ENCODE measurements at places on chromosomes 5 and 9.

GRCh38 chr9:32331240-32331639 lies 53.2 kb upstream of the ACO1 start:
- DNase-seq: no peak

- no peak for DNase-seq
Observed at GRCh38 chr9:132702254-132702653, 32.0 kb downstream of the GTF3C4 start.

GRCh38 chr9:16363916-16364315 lies 506.6 kb downstream of the BNC2 start:
- no peak for DNase-seq

- no peak for DNase-seq
Observed at GRCh38 chr9:77726289-77726688, 78.2 kb upstream of the GNA14 start.

GRCh38 chr9:38393128-38393796 lies 760 bp downstream of the ALDH1B1 start:
- no peak for DNase-seq

GRCh38 chr9:84349671-84350070 lies 9.1 kb upstream of the SLC28A3 start:
- DNase-seq: no peak

GRCh38 chr9:5002811-5003210 lies 17.7 kb downstream of the JAK2 start:
- DNase-seq: no peak

GRCh38 chr5:130605234-130605633 lies 559.8 kb downstream of the HINT1 start:
- no peak for DNase-seq

DNA sequence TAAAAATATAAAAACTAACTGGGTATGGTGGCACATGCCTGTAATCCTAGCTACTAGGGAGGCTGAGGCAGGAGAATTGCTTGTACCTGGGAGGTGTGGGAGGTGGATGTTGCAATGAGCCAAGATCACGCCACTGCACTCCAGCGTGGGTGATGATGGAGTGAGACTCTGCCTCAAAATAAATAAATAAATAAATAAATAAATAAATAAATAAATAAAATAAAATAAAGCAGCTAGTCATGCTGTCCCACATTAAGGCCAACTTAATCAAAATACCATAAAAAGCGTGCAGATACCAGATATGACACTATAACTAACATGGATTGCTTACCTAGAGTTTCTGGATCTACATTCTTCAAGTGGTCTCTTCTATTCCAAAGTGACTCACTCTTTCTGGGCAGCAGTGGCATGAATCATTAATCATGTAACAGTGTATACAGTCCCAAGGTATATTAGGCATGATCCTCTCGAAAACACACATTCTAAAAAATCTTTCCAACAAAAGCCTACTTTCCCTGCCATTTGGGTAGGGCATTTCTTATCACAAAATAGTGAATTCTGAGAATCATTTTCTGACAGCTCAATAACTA lies 187.1 kb downstream of the ELAVL2 start:
- DNase-seq: no peak

- DNase-seq: peak; percentile 49
Observed at GRCh38 chr9:127199001-127199791, 65.4 kb upstream of the GARNL3 start.

DNA sequence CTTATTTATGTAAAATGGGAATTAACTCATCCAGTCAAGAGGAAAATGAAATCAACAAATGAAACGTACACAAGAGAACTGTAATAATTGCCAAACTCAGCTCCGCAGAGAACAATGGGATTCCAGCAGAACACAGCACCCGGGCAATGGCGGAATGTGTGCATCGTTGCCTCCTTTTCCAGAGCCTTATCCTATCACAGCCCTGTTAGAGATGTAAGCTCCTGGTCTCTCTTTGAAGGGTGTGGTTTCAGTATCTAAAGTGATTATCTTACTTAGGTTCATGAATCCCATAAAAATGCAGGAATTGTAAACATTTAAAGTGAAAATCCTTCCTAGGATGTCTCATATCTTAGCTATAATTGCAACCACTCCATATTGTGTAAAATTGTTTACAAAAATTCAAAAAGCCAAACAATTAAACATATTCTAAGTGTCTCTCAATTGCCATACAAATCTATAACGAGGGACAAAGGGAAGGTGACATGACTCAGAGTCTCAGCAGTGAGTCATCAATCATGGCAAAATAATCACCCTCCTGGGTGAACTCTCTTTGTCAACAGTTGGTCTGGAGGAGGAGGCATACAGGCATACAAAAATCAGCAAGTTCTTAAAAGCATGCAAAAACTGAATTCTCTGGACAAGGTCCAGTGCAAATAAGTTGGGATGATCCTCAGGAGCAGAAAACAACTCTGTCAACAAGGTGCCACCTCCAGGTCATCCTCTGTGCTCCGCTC lies 22.6 kb downstream of the SEMA5A start:
- peak; percentile 30 for DNase-seq

DNA sequence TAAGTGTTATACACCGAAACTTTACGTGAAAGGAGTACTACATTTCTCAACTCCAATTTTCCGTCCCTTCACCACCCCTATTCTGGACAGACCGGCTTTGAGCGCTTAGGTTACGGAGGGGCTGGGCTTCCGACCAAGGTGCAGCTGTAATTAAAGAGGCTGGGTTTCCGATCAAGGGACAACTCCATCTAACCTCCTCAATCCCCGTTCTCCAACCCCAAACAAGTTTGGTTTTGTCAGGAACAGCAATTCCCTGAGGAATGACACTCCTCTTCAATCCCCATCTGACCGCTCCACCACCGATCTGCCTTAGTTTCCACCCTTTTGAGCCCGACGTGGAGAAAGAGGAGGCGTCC lies 577 bp downstream of the TUT7 start:
- peak; percentile 34 for DNase-seq

DNA sequence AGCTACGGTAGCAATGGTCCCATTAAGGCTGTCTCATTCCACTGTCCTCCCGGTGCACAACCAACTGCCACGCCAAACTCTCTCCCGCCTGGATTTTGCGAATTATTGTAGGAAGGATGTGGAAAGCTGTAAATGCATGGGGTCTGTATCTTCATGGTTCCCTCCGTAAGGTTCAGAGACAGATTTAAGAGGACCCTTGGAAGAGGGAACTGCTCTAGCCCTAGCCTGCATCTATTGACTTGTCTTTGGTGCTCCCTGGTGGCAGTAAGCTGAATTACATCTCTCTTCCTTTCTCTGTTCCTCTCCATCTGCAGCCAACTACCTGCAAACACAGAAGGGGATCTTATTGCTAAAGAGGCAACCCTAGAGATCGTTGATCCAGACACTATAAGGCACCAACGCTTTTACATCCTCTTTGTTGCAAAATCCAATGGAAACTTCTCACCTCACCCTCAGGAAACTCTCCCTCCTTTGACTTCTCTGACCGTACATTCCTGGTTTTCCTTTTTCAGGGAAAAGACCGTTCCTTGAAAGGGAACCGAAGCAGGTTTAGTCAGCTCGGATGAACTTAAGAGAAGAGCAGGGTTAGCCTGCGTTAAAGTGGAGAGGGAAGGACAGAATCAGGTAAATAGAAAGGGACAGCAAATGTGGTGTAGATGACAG lies 11.9 kb downstream of the CAPSL start:
- peak; percentile 68 for DNase-seq

GRCh38 chr5:29715167-29715566 lies 1478.3 kb upstream of the CDH6 start:
- no peak for DNase-seq

DNA sequence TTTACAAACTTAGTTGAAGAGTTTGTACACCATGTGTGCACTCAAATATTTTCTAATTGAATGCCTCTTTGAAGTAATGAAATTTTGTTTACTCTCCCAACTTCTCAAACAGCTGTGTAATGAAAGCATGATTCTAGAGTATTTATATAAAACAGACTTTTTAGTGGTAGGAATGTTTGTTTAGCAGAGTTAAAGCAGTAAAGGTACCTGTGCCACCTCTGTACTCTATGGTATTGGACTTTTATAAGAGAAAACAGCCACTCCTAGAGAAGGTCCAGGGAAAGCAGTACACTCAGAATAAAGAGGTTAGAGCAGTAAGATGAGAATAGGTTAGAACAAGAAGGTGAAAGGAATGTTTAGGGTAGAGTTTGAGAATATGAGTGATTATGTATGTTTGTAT lies 163.1 kb downstream of the CHSY3 start:
- DNase-seq: no peak

DNA sequence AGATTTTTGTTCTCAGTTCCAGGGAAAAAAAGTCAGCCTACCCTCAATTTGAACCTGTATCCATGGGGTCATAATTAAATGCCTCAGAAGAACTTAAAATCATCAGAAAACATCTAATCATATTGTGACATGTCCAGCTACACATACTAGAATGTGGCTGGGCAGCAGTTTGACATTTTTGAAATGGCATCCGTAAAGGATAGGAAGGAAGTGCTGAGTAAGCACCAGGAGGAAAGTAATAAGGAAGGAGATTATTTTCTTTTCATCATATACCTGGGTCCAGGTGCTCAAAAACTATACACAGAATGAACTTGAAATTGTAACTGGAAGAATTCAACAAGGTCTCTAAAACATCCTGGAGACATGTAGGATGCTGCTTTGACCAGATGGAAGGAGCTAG lies 116.9 kb upstream of the RAI14 start:
- no peak for DNase-seq

GRCh38 chr5:163623986-163624385 lies 118.6 kb downstream of the MAT2B start:
- DNase-seq: no peak

DNA sequence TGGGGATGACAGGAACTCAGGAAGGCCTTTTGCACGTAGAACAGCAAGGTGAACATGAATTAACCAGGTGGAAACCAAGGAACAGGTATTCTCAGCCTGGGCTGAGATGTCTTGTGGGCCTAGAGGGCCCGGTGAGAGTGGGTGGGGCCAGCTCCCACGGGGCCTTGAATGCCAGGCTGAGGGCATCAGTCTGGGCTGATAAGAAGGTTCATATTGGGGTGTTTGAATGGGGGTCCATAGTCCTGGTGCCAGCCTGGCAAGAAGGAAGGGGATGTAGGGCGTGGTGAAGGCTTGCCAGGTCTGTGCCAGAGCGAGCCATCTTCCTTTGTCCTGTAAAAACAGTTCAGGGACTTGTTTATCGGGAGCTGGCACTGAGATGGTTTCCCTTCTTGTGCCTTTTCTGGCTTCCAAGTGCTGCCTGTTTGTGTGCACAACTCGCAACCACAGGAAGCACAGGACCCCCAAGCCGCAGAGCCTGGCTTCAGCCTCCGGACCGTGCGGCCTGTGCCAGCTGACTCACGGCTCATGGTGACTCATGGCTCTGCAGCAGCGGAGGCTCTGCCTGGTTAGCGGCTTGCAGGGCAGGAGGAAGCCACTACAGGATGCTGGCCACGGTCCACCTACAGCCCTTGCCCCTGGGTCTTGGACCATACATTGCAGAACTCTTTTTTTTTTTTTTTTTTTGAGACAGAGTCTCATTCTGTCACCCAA lies 2.4 kb downstream of the CARD19 start:
- no peak for DNase-seq

GRCh38 chr5:34721327-34721726 lies 65.2 kb downstream of the RAI14 start:
- no peak for DNase-seq

DNA sequence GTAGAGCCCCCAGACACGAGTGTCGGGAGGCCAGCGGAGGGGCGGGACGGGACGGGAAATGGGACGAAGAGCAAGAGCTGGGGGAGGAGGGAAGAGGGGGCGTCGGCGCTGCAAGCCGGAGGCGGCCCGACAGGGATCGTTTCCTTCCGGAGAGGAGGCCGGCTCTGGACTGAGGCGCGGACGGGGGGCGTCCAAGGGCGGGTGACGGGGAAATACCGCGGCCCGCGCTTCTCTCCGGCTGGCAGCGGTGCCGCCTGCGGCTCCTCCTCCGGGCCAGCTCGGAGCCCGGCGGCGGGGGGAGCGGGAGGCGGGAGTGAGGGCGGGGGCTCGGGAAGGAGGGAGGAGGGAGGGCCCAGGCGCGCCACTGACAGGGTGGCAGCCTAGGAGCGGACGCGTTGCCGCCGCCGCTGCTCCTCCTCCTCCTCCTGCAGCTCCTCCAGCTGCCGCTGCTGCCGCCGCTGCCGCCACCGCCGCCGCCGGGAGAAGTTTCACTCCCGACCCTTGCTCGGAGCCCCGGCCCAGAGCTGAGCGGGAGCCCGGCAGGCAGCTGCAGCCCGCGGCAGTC lies at the start of gene CHSY3:
Gene CHSY3, plus strand, starts transcription at position 364 of the 565 bp plus-strand sequence.
- peak; percentile 43 for DNase-seq

DNA sequence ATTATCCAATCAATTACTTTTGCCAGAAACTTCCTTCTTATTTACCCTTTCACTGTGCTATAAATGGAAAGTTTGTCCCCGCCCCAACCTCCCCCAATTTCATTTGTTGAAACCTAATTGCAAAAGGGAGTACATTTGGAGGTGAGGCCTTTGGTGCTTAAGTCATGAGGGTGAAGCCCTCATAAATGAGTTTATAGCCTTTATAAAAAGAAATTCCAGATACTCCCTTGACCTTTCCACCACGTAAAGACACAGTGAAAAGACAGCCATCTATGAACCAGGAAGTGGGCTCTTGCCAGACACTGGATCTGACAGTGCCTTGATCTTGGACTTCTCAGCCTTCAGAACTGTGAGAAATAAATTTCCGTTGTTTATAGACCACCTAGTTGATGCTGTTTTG lies 82.3 kb downstream of the NUDT12 start:
- DNase-seq: no peak

- DNase-seq: no peak
Observed at GRCh38 chr5:51376509-51376908, 6.7 kb upstream of the ISL1 start.

DNA sequence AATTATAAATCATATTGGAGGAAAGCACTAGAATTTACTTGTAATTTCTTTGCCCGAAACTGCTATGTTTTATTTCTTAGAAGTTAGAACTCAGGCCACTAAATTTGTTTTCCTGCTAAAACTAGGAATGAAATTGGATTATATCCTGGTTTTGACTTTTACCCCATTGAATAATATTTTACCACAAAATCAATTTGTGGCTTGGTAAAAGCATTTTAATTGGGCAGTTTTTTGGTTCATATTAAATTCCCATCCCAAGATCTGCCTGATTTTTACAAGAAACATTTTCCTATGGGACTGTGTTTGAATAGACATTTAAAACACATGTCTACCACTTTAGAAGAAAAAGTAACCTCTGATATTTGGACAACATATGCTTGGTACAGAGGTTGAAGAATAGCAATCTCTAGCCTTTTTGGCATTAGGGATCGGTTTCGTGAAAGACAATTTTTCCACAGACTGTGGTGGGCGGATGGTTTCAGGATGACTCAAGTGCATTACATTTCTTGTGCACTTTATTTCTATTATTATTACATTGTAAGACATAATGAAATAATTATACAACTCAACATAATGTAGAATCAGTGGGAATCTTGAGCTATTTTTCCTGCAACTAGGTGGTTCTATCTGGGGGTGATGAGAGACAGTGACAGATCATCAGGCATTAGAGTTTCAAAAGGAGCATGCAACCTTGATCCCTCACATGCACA lies 565.6 kb downstream of the PRR16 start:
- DNase-seq: no peak

DNA sequence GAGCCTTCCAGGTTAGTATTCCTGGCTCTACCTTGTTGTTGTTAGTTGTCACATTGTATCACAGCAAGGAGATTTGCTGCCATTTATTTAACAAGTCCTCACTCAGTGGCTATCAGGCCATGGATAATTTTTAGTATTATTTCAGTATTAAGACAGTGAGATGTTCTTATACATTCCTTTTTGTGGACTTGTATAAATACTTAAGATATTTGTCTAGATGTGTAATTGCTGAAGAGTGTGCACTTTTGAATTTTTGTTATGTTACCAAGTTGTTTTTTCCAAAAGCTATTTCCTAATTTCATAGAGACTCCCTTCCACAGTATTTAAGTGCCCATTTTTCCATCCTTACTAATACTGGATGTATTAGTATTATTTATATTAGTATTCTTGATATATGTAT lies 22.0 kb downstream of the SLC36A1 start:
- DNase-seq: no peak

Data from NCI-H2081 (cell line).